ENCODE measurements at places on chromosomes 6 and 20. TPM values are rescaled to one million over a fixed set of nuclear protein-coding genes. Genes with fewer than 3 reads are reported as not detected.

GRCh38 chr6:23828861-23829260, 297.2 kb upstream of the NRSN1 start:
- no peak for DNase-seq

GRCh38 chr6:15573384-15573783, 89.4 kb downstream of the DTNBP1 start:
- DNase-seq: no peak

GRCh38 chr6:89330910-89331309, 15.8 kb upstream of the GABRR2 start:
- DNase-seq: no peak

GRCh38 chr6:99588618-99589289, 17.9 kb upstream of the PRDM13 start:
- peak; percentile 36 for DNase-seq

DNA sequence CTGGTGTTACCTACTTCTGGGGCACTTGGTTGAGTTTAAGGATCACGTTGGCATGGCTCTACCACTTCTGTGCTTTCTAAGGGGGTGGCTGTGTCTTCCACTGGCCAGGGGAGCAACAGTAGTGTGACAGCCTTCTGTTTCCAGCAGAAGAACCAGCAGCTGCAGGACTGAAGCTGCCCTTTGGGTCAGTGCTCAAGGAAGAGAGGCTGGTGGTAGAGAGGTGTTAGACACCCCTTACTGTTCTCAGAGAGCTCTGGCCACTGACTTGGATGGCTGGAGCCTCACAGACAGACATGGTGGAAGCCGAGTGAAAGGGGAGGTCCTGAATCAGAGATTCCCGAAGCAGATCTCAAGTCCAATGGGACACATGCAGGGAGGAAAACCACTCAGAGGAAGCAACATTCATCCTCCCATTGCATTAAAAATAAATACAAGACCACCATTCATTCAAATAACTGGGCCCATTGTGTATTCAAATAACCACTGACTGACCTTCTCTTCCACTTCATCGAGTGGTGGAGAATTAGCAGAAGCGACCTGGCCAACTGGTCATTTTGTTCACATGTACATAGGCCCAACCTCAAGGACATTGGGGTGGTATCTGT, 106.7 kb downstream of the MYLK4 start:
- no peak for DNase-seq

- no peak for DNase-seq
These were observed 52.8 kb downstream of the B4GALT5 start for GRCh38 chr20:49660912-49661311.

GRCh38 chr20:25270829-25271251, 23.0 kb downstream of the PYGB start:
- no peak for DNase-seq

GRCh38 chr6:92559611-92560010, 859.7 kb downstream of the EPHA7 start:
- DNase-seq: no peak

DNA sequence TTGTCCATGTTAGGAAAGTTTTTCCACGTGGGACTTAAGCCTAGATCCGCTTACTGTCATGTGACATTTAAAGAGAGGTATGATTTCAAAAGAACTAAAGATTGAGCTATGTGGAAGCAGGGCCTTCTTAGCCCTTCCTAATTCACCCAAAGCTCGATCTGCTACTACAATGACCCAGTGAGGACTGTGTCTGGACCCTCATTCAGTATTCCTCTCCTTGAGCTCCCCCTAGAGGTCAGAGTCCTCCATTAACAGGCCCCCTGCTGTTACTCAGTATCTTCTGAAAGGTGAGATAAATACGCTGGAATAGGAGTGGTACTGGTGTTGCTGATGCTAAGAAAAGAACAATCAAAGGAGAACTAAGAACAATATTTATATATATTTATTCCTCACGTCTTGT, 414.0 kb downstream of the GJA1 start:
- no peak for DNase-seq

GRCh38 chr6:158631678-158632537, 12.6 kb downstream of the DYNLT1 start:
- DNase-seq: no peak

DNA sequence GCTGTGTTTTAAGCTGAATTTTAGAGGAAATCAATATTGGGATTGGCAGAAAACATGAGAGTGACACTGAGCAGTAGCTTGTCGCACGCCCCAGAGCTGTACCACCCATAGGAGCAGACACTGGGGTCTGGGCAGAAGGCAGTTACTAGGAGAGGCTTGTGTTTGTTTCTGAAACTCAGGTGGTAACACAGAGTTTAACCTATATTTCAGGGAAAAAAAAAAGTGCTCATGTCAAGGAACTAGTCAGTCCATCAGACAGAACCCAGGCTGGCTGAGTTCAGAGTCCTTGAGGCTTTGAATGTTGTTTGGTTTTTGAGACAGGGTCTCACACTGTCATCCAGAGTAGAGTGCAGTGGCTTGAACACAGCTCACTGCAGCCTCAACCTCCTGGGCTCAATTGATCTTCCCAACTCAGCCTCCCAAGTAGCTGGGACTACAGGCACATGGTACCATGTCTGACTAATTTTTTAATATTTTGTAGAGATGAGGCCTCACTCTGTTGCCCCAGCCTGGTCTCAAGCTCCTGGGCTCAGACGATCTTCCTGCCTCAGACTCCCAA, 6.6 kb downstream of the SLC22A1 start:
- DNase-seq: no peak

GRCh38 chr20:51636123-51636522, 93.6 kb upstream of the NFATC2 start:
- no peak for DNase-seq

Gene LSM14B
- 36.4 TPM for total RNA-seq

All from CD8-positive, alpha-beta memory T cell (primary cell).